T-helper 22 cell (primary cell): ENCODE measurements at places on chromosomes 13 and 19.
A peak's percentile ranks its signal among the peaks of the same experiment; 100 is the strongest.

DNA sequence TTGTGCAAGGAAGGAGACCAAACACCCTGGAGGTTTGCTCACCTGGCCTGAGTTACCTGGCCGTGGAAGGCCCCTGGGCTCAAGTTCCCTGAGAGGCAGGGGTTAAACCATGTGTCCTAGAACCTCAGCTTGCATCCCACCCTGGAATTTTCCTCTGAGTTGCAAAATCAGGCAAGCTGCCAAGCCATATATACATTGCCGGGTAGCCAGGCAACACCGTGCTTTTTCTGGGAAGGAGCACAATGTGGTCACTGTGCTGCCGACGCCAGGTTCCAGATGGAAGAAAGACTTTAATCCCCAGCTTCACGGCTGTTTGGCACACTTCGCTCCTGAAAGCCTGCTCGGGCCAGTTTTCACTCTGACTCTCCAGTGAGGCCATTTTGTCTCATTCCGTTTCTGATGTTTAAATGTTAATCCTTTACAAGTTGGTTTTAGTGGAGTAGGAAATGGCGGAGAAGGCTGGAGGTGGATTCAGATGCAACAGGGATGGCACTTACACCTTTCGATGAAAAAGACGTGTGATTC, 60.1 kb upstream of the PEG3 start:
- no peak for DNase-seq

GRCh38 chr13:104987621-104988020, 1547.8 kb downstream of the EFNB2 start:
- DNase-seq, result no peak

GRCh38 chr13:106865716-106866440, 297.9 kb upstream of the ARGLU1 start:
- DNase-seq, result no peak

- DNase-seq, result no peak
These were observed 4.6 kb downstream of the AXL start for GRCh38 chr19:41223431-41224234.

DNA sequence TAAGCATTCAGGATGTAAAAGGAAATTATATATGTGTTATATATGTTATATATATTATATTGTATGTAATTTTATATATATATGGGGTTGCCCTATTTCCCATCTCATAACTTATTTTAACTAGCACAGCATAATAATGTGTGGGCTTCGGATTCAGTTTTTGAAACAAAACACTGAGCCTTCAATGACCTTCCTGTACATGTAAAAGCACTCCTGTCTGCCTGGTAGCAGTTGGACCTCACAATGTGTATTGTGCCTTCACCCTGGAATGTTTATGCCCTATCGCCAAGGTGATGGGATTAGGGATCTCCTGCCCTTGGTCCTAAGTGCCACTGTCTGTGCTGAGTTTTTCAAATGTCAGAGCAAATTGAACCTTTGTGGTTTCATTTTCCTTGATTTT, 968.8 kb downstream of the TUBA3C start:
- no peak for DNase-seq

DNA sequence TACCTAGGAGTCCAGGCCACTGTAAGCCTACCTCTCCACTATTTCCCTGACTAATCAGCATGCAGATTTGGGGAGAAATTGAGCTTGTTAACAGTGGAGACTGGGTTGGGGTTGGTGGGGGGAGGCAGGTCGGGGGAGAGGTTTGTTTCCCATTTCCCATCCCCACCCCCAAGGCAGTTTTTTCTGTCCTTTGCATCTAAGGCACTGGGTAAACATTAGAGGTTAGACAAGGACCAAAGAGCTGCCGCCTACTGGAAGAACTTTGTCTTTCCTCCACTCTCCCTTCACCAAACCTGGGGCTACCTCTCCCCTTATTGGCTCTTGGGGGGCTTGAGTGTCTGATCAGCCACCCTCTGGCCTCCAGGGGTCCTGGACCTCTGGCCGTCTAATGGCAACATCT, 953 bp downstream of the KCNN4 start:
- DNase-seq, result no peak

GRCh38 chr13:99228737-99229691, 28.4 kb downstream of the UBAC2 start:
- DNase-seq, result no peak

GRCh38 chr13:19664481-19665230, 31.2 kb downstream of the MPHOSPH8 start:
- DNase-seq, result no peak

DNA sequence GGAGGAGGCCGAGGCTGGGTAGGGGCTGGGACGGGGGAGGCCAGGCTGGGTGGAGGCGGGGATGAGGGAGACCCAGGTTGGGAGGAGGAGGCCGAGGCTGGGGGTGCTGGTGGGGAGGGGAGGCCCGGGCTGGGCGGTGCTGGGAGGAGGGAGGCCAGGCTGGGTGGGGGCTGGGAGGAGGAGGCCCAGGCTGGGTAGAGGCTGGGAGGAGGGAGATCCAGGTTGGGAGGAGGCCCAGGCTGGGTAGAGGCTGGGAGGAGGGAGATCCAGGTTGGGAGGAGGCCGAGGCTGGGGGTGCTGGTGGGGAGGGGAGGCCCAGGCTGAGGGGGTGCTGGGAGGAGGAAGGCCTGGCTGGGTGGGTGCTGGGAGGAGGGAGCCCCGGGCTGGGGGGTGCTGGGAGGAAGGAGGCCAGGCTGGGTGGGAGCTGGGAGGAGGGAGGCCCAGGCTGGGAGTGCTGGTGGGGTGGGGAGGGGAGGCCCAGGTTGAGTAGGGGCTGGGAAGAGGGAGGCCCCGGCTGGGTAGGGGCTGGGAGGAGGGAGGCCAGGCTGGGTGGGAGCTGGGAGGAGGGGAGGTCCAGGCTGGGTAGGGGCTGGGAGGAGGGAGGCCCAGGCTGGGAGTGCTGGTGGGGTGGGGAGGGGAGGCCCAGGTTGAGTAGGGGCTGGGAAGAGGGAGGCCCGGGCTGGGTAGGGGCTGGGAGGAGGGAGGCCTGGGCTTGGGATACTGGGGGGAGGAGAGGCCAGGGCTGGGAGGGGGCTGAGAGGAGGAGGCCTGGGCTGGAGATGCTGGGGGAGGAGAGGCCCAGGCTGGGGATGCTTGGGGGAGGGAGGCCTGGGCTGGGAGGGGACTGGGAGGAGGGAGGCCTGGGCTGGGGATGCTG, 10.7 kb downstream of the TPGS1 start:
- no peak for DNase-seq

GRCh38 chr13:98214707-98215106, 37.6 kb upstream of the RNF113B start:
- no peak for DNase-seq

- peak; percentile 75 for DNase-seq
These were observed at the start of gene LPAR2 for GRCh38 chr19:19627621-19628500. Gene LPAR2 (minus strand): TSS chr19:19628220. CDS start chr19:19627275, 945 bp downstream.

- DNase-seq, result peak; percentile 71
These were observed 3.7 kb downstream of the USHBP1 start for GRCh38 chr19:17260842-17261325.

- DNase-seq, result no peak
These were observed 330.2 kb downstream of the TEX29 start for GRCh38 chr13:111650626-111651025.

GRCh38 chr19:18610556-18611326, 1.9 kb upstream of the TMEM59L start:
- no peak for DNase-seq

GRCh38 chr13:92716749-92717148, 509.9 kb upstream of the GPC6 start:
- DNase-seq, result no peak

DNA sequence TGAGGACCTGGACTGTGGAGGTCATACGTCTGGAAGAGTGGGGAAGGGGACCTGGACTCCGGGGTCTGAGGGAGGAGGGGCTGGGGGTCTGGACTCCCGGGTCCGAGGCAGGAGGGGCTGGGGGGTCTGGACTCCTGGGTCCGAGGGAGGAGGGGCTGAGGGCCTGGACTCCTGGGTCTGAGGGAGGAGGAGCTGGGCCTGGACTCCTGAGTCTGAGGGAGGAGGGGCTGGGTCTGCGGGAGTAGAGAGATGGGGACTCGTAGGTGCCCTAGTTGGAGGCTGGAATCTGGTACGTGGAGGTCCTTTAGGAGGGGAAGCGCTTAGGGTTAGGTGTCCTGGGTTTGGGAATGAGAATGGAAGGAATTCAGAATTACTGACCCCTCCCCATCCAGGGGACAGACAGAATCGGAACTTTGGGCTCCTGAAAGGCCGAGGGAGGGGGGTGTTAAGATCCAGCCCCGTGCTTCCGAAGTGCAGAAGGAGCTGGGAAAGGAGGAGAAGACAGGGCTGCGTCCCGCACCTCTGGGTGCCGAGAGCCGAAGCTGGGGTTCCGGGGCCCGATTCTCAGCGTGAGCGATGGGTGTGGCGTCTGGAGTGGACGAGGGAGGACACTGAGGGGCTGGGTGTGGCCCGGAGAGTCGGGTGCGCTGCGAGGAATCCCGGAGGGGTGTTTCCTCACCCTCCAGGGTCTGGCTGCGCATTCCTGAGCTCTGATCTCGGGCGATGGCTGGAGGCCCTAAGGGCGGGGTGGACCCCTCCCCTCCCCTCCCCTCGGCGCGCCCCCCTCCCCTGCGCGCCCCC, 608 bp downstream of the MYADM start:
- DNase-seq, result no peak

DNA sequence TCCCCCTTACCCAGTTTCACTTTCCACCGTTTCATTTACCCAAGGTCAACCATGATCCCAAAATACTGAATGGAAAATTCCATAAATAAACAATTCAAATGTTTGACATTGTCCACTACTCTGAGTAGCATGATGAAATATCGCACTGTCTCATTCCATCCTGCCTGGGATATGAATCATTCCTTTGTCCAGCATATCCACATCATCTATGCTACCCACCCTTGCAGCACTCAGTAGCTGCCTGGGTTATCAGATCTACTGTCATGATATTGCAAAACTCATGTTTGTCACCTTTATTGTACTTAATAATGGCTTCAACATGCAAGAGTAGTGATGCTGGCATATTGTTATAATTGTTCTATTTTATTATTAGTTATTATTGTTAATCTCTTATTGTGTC, 263.9 kb upstream of the NBEA start:
- no peak for DNase-seq

GRCh38 chr19:1884291-1884718, 991 bp downstream of the ABHD17A start:
- no peak for DNase-seq

DNA sequence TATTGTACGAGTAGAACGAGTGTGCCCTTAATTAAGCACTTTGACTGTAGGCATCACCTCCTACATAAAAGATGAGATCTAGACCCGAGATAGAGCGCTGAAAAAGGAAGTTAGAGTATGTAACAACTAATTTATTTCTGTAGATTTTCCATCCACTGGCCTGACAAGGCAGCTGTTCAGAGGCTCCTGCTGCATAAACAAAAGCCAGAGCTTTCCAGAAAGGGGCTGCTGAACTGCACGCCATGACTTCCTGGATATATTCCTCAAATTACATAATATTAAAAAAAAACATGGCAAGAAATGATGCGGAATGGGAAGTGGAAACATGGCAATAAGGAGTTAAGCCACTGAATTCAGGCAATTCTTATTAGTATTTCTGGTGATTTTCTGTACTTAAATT, 89.7 kb downstream of the AKAP11 start:
- no peak for DNase-seq

DNA sequence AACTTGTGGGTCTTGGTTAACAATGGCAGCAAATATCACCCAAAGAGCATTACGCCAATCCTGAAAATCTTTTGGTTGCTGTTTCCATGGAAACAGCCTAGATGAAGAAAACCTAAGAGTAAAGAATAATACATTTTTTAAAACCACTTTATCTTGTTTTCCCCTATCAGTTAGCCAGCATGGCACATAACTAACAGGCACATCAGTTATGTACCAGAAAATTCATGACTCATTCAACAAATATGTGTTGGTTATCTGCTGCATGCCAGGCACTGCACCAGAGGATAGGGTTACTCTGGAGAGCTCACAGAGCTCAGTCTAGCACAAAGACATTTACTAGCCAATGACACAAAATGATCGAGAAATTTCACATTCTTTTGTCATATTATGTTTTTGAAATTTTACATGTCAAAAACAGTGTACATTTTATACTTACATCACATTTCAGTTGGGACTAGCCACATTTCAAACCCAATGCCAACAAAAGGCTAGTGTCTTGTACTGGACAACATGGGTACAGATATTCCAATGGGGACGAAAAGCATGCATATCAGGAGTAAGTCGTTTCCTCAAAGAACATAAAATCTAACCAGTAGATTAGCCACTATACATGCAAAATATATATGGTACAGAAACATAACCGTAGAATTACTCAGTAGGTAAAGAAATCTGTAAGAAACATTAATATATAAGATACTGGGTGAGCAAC, 20.3 kb downstream of the LNX2 start:
- DNase-seq, result no peak

DNA sequence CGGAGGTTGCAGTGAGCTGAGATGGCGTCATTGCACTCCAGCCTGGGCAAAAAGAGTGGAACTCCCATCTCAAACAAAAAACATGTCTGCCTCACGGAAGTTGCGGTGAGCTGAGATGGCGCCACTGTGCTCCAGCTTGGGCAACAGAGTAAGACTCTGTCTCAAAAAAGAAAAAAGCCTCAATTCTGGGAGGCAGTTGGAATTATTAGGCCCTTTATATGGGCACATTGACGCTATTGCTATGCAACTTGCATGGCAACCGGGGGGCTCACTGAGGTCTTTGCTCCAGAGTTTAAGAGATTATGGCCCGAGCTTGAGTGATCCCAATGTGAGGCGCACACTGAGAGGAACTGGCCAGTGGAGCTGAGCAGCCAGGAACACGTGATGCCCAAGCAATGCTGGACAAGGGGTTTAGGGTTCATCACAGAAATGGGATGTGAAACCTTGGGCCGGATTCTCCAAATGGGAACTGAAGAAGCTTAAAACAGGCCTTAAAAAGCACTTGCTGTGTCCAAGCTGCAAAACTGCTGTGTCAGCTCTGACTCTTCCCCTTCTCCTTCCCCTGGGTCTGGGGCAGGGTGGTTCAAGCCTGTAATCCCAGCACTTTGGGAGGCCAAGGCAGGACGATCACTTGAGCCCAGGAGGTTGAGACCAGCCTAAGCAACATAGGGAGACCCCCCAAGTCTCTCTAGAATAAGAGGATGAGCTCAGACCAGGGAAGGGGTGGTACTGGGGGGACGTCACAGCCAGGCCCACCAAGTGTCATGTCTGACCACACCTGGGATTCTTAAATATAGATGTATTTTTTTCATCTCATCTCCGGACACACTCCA, 2.5 kb downstream of the FTL start:
- DNase-seq, result no peak

DNA sequence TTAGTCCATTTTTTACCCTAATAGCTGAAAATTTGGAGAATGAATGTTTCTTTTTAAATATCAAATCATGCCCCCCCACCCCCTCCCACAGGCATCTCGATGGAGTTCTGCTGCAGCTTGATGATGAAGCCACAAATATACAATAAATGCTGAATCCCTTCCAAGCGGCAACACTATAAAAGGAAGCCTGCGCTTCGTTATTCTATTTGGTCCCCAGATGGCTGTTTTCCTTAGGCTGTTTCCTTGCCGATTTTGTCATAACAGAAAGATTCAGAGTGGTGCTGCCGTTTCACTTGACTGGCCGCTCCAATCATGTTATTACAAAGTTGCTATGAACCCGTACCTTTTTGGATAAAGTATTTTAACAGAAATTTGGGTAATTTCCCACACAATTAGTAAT, 79.5 kb downstream of the MYO16 start:
- no peak for DNase-seq

GRCh38 chr19:12567951-12568350, 16.7 kb upstream of the ZNF564 start:
- no peak for DNase-seq

GRCh38 chr19:1250437-1251260, 2.3 kb downstream of the MIDN start:
- peak; percentile 58 for DNase-seq

- no peak for DNase-seq
These were observed 531.7 kb upstream of the ARGLU1 start for GRCh38 chr13:107099661-107100060.
